Naive B cell (primary cell): ENCODE measurements at places on chromosomes 16 and 17. TPM values are rescaled to one million over a fixed set of nuclear protein-coding genes. Genes with fewer than 3 reads are reported as not detected.

DNA sequence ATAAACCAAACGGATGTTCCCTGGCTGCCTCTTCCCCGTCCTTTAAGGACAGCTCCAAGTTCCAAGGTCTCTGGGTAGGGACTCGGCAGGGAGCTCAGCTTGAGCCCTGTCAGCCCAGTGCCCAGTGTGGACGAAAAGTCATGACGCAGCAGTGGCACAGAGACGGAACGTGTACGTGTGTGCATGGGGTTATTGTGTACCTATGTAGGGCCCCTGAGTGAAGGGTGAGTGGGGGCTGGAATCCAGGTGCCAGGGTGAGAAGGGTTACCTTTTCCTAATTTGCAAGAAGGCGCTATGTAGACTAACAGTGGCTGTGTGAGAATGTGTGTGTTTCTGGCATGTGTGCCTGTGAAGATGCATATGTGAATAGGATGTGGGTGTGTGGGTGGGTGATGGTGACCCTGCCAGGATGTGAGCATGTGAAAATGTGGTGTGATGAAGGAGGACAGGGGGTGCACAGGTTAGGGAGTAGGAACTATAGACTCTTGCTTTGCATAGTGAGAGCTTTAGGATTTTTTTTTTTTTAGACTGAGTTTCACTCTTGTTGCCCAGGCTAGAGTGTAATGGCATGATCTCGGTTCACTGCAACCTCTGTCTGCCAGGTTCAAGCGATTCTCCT is 6.0 kb downstream of the SCN4A start:
- peaks cover 19% of the 10 kb centered on the region for H3K4me1 ChIP-seq
- DNase-seq: no peak
- H3K27ac ChIP-seq: no peak overlapping the region
- no peaks in the 10 kb centered on the region for H3K27me3 ChIP-seq
- no peaks in the 10 kb centered on the region for H3K36me3 ChIP-seq

The SETD6 gene
- polyA plus RNA-seq: 4.7 TPM

The BIRC5 gene
- polyA plus RNA-seq: not detected

GRCh38 chr16:49956915-49957314 is 68.1 kb upstream of the CNEP1R1 start:
- no peaks in the 10 kb centered on the region for H3K4me1 ChIP-seq
- H3K27me3 ChIP-seq: peaks cover 4% of the 10 kb centered on the region
- no peak overlapping the region for H3K27ac ChIP-seq
- no peaks in the 10 kb centered on the region for H3K36me3 ChIP-seq

The ACAP1 gene
- polyA plus RNA-seq: 177 TPM
